ENCODE measurements at places on chromosomes 1 and 21.

DNA sequence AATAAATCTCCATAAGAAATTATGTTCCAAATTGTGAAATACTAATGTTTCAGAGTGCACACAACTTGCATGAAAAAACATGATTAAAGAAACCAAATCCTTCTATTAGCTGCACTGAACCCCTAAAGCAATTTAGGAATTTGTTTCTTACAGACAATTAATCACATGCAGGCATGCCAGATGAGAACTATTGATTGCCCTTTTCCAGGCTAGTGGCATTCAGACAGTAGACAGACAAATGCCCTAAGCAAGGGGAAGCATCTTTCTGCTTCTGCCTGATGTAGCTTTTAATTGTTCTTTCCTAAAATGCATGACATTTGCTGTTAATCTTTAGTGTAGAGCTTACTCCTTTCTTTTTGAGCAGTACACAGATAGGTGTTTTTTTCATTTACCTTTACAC is 229.5 kb downstream of the DPYD start:
- no peak for DNase-seq

GRCh38 chr1:78090472-78091133 is 44.8 kb downstream of the GIPC2 start:
- DNase-seq, result no peak

DNA sequence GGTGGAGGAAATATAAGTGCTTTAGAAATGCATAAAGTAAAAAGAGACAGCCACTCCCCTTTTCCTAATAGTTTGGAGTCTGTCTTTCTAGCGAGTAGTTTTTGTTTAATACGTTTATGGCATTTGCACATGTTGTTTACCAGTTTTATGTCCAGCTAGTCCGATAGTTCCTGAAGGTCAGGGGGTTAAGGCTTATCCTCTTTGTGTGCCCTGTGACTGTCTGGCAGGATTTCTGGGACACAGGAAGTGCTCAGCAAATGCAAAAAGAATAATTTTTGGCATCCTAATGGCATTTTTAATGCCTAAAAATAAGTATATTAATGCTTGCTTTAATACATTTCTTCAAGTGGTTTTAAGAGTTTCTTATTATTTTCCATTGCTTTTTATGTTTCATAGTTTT is 58.4 kb downstream of the DYRK1A start:
- no peak for DNase-seq

- no peak for DNase-seq
These were observed 62.9 kb downstream of the MDM4 start for GRCh38 chr1:204578867-204579664.

DNA sequence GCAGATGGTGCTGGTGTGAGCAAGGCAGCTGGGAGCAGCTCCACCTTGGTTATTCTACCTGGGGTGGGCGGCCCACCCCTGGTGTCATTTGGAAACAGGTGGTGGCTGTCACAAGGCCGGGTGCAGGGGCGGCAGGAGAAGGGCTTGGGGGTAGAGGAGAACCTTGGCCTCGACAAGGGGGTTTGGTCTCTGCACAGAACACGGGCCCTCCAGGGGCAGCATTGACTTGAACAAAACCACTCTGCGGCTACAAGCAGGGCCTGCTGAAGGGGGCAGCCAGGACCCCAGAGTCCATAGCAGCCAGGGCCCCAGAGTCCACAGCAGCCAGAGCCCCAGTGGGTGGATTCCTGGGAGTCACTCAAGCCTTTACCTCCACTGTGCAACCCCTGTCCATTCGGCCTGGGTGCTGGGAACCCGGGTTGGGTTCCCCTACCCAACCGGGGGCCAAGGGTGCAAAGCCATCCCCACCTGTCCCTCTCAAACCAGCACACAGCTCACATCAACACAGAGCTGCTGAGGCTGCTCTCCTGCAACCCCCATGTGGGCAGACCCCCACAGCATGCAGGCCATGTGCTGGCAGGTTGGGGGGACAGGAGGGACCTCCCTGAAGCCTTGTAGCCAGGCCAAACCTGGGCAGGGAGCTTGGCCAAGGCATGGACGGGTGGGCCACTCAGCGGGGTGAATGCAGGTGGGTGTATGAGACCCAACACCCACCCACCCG is 7.7 kb downstream of the TRIM11 start:
- DNase-seq, result no peak

DNA sequence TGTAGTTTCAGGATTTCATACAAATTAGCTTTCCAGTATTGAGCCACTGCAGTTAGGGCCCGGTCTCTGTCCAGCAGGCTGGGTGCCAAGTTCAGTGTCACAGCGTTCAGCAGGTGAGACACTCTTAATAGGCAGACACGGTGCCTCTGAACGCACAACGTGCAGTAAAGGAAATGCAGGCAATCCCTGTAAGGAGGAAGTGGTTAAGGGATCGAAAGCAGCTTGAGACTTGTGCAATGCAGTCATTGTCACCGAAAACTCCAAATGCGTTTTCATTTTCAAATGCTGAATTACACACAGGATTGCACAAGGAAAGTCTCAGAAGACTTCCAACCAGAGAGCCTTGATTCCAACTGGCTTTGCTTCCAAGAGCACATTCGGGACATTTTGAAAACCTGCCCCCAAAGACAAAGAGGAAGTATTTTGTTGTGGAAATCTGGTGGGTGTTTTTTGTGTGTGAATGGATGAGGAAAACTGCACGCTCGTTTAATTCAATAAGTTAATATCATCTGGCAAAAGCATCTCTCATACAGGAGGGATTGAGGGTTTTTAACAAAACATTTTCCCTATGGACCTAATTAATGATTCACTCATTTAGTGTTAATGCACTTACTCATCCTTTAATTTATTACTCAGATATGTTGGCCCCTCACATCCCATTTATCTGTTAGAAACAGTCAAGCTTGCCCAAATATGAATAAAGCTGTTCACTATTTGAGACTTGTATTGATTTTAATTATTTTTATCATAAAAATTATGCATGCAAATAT is 61.6 kb downstream of the PTGS2 start:
- no peak for DNase-seq

DNA sequence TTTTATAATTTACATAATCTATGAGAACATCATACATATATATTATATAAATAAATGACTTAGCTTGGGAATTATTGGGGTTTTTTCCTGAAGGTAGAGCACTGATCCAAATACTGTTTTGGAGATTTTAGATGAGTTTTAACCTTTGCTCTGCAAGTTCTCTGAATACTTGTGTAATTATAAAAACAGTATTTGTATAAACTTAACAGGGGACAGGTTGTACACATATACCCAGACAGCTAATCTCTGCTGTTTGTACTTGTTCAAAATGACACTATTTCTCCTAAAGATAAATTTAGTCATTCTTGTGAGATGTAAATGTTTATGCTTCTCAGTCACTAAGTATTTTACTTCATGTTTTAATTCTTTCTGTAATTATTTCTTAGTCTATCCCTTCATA is 8.7 kb downstream of the AGL start:
- no peak for DNase-seq

DNA sequence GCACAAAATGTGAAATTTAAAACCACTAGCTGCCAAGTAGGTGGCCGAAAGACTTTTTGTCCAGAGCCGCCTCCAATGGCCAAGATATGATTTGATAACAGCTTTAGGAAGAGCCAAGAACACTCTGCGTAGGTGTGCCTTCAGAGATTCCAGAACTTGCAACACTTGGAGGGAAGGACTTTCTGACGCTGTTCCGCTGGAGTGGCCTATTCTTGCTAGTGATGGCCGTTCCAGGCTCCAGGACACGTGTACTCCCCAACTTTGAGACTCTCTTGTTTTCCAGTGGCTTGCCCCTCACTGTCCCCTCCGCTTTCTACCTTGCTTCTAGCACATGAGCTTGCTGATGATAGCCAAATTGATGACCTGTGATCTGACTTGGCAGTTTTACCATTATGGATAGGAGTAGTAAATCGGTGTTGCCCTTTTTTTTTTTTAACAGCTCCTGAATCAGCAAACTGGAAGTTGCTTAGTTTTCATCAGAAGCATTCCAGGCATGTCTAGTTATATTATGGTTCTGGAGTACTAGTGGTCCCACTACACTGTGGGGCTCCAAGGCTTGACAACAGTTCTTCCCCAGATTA is 1.0 kb downstream of the PRDX6 start:
- DNase-seq, result no peak

DNA sequence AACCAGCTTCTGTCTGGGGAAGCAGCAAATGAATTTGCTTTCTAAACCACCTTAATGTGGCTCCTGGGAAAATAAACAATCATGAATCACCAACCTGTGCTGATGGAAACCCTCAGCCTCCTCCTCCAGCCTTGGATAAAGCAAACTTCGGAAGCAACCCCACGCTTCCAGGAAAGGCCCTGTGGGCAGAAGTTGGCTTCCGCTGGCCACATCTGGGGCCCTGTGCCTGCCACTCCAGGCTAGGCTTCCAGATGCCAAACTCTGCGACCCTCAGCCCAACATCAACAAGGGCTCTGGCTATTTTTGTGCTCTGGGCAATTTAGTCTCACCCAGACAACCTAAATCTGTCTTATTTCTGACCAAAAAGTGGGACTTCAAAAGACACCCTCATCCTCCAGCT is 6.2 kb upstream of the OXCT2 start:
- DNase-seq, result no peak

DNA sequence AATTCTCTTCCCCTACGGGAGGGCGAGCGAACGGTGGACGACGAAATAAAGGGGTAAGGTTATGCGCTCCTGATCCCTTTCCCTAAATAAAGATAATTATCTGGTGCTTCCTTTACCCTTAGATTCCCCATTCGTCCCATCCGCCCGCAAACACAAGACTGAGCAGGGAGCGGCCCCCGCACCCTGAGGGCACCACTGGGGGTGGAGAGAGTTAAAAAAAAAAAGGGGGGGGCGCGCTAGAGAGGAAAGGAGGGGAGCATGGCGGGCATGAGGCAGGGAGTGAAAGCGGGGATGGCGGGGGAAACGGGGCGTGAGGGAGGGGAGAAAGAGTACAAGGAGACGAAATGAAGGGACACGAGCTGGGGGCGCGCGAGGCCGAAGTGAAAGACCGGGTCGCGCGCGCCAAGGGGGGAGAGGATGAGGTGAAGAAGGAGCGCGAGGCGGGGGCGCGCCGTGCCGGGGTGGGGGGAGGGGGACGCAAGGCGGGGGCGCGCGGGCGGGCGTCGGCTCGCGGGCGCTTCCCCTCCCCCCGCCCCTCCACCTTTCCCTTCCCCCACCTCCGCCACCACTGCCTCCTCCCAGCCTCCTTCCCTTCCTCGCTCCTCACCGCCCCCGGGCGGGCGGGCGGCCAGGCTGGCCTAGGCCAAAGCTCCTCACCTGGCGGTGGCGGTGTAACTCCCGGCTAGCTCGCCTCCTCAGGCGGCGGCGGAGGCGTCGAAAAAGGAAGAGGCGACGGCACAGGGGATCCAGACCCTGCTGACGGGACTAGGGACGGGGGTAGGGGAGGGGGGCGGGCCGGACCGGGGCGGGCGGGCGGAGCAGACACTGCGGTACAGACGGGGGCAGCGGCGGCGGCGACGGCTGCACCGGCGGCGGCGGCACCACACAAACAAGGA is 448 bp downstream of the GATAD2B start:
- DNase-seq, result peak; percentile 65

DNA sequence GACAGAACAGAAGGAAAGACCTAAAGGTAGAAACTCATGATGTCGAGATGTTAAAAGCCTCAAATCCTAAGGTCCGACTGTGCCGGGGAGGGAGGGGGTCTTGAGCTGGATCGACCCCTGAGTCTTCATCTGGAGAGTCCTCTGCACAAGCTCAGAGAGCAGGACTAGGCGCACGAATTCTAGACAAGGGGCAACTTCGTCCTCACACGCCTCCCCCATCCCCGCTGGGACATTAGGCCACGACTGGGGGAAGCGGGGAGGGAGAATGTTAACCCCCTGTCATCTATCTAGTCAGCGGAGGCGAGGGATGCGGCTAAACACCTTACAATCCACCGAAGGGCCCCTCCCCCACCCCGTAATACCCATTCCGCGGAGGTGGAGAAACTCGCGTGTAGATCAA is 94.7 kb downstream of the PRKAB2 start:
- DNase-seq, result no peak

- no peak for DNase-seq
These were observed 54.7 kb downstream of the CACHD1 start for GRCh38 chr1:64524614-64525013.

DNA sequence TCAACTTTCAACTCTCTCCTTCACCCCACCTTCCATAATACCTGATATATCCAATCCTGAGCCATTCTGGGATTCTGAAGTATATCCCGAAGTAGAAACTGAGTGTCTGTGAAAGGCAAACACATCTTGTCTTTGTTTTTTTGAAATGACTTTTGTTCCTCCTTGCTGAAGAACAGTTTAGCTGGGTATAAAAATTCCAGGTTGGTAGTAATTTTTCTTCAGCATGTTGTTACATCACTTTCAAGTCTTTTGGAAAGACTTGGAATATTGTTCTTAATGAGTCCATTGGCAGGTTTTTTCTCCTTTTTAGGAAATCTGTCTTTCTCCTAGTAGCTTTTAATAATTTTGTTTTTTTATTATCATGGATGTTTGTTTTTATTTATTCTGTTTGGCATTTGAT is 32.7 kb downstream of the CRYAA start:
- DNase-seq, result no peak

DNA sequence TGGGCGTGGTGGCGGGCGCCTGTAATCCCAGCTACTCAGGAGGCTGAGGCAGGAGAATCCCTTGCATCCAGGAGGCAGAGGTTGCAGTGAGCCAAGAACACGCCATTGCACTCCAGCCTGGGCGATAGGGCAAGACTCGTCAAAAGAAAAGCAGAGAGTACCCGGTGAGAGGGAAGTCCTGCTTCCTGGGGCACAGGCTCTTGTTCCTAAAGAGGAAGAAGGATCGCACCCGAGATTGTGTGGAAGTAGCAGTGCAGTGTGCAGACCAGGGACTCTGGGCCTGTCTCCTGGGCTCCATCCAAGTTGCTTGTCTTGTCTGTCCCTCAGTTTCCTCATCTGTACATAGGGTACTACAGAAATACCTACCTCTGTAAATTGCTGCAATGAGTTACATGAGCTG is 29.6 kb downstream of the NBPF3 start:
- DNase-seq, result no peak

DNA sequence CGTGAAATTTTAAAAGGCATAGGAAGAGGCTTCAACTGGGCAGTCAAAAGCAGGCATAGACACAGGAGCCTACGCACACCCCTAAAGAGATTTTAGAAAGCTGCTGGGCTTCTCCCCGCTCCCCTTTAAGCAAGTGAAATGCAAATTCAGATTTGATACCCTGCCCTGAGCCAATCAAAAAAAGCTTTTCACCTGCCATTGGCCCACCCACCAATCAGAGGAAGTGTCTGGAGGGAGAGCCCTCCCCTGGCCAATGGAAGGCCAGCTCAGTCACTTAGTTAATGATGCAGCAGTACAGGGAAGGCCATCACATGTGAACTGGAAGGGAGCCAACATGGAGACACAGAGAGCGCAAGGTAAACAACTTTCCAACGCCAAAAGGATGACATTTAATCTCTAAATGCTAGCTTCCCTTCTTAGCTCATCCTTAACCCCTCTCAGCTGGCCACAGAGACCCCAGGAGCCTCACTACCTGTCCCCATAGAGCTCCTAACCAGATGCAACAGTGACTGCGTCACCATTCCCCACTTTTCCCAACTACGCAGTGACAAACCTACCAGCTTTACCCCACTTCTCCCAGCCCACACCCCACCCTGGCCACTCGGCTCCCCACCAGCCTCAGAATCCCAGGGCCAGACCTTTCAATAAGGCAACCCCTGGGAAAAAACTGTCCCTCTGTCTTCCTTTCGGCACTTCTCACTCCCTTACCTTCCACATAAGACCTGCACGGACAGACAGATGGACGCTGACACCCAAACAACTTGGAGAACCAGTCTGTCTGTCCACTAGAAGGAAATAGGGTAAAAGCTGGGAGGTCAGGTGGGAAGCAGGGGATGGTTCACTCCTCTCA is 71.0 kb downstream of the CD46 start:
- peak; percentile 56 for DNase-seq

GRCh38 chr1:50968821-50969610 is 1.0 kb upstream of the CDKN2C start:
- no peak for DNase-seq
